ENCODE measurements at places on chromosomes 11 and 22.

GRCh38 chr11:18956630-18957029 lies 17.4 kb upstream of the MRGPRX1 start:
- no peak for DNase-seq

- no peak for DNase-seq
These were observed 14.0 kb downstream of the CFAP300 start for GRCh38 chr11:102061276-102061675.

DNA sequence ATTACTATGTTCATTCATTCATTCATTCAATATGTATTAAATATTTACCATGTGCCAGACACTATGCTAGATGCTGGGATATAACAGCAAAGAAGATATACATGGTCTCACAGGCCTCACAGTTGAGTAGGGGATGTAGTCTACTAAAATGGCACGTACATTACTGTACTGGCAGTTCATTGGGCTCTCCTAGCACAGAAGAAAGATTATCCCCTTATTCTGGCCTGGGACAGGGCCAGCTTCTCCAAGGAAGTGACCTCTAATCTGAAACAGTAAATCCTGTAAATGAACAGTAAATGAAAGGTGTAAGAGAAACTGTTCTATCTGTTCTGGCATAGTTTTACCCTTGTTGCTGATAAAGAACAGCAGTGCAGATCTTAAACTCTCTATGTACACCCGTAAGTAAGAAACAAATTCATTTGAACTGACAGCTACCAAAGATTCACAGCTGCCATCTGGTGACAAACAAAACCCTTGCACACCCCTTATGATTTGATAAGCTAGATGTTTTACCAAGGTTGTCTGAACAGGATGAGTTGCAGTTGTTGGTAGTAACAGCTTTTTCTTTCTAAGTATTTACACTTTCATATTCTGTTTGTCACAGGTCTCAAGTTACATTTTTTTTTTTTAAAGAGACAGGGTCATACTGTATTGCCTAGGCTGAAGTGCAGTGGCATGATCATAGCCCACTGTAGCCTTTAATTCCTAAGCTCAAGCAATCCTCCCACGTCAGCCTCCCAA lies 263.1 kb downstream of the TMEM135 start:
- no peak for DNase-seq

DNA sequence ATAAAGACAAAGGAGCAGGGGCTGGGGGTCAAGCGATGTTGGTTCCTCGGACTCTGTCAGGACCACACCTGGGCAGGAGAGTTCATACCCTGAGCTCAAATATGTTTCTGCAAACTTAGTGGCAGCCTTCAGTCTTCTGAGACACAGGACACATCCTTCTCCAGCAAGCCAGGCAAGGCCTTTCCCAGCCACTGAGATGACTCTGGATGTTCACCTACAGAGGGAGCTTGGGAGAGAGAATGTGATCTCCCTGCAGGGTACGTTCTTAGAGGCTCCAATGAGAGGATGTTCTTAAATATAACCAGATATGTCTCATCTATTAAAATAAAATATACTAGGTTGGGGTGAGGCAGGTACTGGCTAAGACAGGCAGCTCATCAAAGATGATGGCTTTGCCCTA lies 461.5 kb downstream of the OPCML start:
- no peak for DNase-seq

GRCh38 chr11:44978274-44978960 lies 27.7 kb upstream of the TP53I11 start:
- no peak for DNase-seq

DNA sequence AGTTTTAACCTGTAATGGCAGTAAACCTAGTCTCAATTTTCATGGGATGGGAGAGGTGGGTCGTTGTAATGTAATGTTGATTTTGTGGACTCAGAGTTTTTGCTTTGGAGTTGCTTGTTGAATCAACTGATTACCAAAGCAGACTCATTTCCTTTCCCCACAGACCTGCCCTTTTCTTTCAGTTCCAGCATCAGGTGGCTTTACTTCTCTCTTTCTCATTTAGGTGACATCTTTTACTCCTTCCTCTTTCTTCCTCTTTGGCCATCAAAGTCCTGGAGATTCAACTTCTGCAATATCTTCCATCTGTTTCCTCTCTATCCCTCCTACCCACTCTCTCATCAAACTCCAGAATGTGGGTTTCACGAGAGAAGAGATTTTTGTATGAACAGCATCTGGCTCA lies 313.9 kb downstream of the TMEM135 start:
- DNase-seq = no peak

- DNase-seq = no peak
These were observed 67.9 kb downstream of the ISX start for GRCh38 chr22:35133702-35134380.

- DNase-seq = no peak
These were observed 2.6 kb upstream of the NUDT8 start for GRCh38 chr11:67632175-67632981.

- DNase-seq = no peak
These were observed 23.4 kb upstream of the RIC3 start for GRCh38 chr11:8192016-8192895.
